ENCODE measurements at places on chromosomes 13 and 19. TPM values are rescaled to one million over a fixed set of nuclear protein-coding genes. Genes with fewer than 3 reads are reported as not detected.

Gene WDR62
- total RNA-seq: 5.9 TPM

Gene APBA3
- 36.4 TPM for total RNA-seq

Gene CD33
- 9.2 TPM for total RNA-seq

Gene PODNL1
- under 0.01 TPM for total RNA-seq

Gene TTC9B
- under 0.01 TPM for total RNA-seq

Gene LRFN3
- total RNA-seq: 2.4 TPM

Gene ATP4A
- not detected for total RNA-seq

Gene LILRA1
- total RNA-seq: 2.7 TPM

Gene LAIR1
- total RNA-seq: 166 TPM

Gene PAN3
- 50.4 TPM for total RNA-seq

Gene CATSPERD
- total RNA-seq: not detected

Gene PRODH2
- total RNA-seq: not detected

Gene MYO1F
- total RNA-seq: 80.5 TPM

Gene PTH2
- total RNA-seq: not detected

Gene OR4F17
- under 0.01 TPM for total RNA-seq

Gene KLK13
- total RNA-seq: not detected

Gene CALR3
- total RNA-seq: not detected

Gene CILP2
- total RNA-seq: 0.27 TPM

Gene TNFSF9
- total RNA-seq: 2.2 TPM

Gene SLC6A16
- 0.54 TPM for total RNA-seq

Gene INAFM1
- total RNA-seq: 2.2 TPM

Gene RAB3D
- 114 TPM for total RNA-seq

Gene NLRP9
- not detected for total RNA-seq

Gene PRSS57
- total RNA-seq: 829 TPM

Gene IGFL3
- not detected for total RNA-seq

Gene PSPN
- total RNA-seq: 2.2 TPM

Gene PGLYRP2
- total RNA-seq: under 0.01 TPM

Gene SLC25A41
- total RNA-seq: not detected

Gene TDRD12
- 0.27 TPM for total RNA-seq

Gene KCTD15
- 67.6 TPM for total RNA-seq

Gene MAG
- total RNA-seq: 0.27 TPM

Gene SIGLEC12
- total RNA-seq: 1.1 TPM

Gene VSTM1
- 2.2 TPM for total RNA-seq

Gene FGF21
- not detected for total RNA-seq

Gene GARIN5A
- 1.1 TPM for total RNA-seq
